ENCODE measurements at places on chromosomes 11 and 22. TPM values are rescaled to one million over a fixed set of nuclear protein-coding genes. Genes with fewer than 3 reads are reported as not detected.

TMEM25 gene
- 25.8 TPM for total RNA-seq

DNA sequence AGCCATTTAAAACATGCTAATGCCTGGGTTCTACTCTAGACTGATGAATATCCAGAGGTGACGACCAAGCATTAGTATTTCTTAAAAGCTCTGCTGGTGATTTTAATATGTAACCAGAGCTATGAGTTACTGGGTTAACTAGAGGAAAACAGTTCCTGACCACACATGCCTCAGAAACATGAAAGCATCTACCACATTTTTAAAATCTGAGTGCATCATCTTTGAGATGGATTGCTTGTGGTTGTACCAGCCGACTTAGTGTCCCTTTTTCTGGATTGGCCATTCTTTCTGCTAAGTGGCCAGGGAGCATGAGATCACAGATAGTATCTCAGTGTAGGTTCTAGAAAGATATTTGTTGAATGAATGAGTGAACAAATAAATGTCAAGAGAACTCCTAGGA lies 152.4 kb downstream of the NTM start:
- DNase-seq, result no peak

OR52N4 gene
- total RNA-seq, result not detected

DNA sequence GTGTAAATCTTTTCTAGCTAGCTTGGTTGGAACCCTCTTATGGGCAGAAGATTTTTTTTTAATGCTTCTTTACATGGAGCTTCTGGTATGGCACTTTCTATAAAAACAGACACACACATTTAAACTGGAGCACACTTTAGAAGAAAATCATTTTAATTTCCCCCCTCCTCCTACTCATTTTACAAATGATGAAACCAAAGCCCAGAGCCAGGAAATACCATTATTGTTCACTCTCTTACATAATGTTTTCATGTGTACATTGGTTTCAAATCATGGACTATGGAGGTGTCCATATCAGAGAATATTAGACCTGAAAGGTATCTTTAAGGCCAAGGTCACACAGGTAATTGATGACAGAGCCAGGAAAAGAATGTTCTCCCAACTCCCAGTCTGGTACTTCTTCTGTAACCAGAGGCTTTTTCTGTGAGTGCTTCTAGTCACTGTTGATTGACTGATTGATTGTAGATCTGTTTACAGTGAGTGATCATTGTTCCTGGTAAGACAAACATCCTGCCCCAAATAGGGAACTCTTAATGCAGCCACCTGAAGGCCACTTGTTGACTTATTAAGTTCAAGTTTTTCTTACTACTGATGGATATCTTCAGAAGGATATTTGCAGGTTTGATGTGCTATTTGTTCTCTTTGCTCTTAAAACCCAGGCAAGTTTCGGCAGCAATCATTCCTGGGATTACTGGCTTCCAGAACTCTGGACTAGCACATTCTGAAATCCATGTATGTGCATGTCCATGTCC lies 26.8 kb upstream of the ME3 start:
- no peak for DNase-seq

LRRN4CL gene
- total RNA-seq, result 15.5 TPM

GRCh38 chr22:36008565-36008964 lies 20.1 kb downstream of the RBFOX2 start:
- DNase-seq, result no peak

CRYBA4 gene
- total RNA-seq, result not detected

DNA sequence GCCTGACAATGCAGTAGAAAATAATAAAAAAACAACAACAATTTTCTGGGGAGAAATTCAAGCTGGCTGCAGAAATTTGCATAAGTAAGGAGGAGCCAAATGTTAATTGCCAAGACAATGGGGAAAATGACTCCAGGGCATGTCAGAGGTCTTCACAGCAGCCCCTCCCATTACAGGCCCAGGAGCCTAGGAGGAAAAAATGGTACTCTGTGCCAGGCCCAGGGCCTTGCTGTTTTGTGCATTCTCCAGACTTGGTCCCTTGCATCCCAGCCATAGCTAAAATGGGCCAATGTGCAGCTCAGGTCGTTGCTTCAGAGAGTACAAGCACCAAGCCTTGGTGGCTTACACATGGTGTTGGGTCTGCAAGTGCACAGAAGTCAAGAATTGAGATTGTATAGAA lies 45.5 kb downstream of the MS4A2 start:
- no peak for DNase-seq

Data from fibroblast of villous mesenchyme (primary cell).